ENCODE measurements at places on chromosomes 3 and 15.

- DNase-seq, result no peak
Observed at GRCh38 chr15:100082761-100083402, 258.9 kb downstream of the ADAMTS17 start.

- DNase-seq, result no peak
Observed at GRCh38 chr3:94406595-94406994, 343.7 kb downstream of the NSUN3 start.

DNA sequence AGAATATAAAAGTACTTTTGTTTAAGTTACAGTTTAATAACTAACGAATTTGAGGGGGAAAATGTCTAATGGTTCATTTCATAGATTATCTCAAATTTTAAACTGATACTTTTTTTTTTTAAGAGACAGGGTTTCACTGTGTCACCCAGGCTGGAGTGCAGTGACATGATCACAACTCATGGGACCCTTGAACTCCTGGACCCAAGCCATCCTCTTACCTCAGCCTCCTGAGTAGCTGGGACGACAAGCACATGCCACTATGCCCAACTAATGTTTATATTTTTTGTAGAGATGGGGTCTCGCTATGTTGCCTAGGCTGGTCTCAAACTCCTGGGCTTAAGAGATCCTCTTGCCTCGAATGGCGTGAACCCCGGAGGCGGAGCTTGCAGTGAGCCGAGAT is 16.5 kb downstream of the LRRC58 start:
- no peak for DNase-seq

DNA sequence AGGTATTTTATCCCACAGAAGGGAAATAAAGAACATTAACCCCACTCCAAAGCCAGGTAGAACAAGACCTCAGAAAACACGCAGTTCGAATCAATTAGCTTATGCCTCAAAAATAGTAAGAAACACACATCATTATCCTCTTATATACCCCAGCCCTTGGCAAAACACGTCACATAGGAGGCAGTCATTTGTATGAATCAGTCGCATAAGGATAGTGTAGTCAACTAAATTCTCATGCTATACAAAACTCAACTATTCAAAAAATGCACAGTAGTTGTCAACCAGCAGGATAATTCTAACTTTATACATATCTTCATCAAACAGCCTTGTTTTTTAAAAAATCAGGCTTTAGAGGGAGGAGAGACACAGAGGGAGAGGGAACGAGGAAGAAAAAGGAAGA is 298.4 kb downstream of the FOXP1 start:
- DNase-seq, result no peak

DNA sequence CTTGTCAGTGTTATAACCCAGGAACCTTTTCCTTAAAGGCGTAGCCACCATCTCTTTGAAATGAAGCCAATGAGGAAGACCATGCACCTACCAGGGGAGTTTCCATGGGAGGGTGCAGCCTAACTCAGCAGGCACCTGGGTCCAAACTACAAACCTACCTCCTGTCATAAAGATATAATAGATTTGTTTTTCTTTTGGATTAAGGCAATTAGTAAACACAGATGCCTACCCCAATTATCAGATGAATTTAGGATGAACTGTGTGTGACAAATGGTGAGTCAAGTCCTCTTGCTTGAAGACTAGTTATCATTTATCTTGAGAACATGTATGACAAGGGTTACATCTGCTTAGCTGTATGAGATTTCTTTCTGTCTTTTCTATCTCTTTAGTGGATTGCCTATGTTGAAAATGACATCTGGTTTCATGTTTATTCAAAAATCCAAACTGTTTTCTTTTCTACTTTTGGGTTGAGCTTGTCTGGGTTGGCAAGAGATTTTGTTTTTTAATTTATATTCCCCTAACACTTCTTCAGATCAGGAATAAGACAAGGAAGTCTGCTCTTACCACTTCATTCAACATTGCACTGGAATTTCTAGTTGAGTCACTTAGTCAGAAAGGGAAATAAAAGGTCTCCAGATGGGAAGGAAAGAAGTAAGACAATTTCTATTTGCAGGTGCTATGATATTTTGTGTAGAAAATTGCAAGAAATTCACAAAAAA is 149.9 kb downstream of the NEK10 start:
- no peak for DNase-seq

GRCh38 chr3:120057626-120058025 is 36.6 kb downstream of the GSK3B start:
- DNase-seq, result no peak

DNA sequence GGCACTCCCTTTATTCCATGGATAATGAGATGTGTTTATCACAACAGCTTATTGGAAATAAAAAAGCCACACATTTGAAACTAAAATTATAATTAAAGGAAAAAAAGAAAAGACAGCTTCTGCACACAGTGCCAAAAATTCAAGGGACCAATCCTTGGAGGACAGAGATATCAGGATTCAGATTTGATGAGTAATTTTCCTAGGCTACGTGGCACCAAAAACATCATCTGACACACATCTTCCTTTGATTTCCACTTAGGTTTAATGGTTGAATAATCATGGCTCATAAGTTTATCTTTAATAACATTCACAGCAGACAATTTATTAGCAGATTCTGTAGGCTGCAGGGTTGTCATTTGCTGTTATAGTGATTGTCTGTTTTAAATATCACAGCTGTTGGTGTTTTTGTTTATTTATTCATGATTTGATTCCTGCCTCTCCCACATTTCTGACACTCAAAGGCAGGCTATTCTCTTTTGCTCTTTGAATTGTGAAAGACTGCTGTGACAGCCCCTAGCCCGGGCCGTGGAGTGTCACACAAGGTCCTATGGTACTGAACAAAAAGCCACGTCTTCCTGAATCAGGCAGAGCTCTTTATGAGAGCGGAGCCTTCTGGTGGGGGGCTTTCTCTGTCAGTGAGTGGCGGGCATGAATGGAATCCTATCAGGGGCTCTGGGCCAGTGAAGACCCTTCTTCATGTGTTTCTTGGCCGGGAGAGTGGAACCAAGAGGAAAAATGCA is 708.5 kb downstream of the SQOR start:
- no peak for DNase-seq

- no peak for DNase-seq
Observed at GRCh38 chr3:111286746-111287145, 215.1 kb downstream of the NECTIN3 start.

DNA sequence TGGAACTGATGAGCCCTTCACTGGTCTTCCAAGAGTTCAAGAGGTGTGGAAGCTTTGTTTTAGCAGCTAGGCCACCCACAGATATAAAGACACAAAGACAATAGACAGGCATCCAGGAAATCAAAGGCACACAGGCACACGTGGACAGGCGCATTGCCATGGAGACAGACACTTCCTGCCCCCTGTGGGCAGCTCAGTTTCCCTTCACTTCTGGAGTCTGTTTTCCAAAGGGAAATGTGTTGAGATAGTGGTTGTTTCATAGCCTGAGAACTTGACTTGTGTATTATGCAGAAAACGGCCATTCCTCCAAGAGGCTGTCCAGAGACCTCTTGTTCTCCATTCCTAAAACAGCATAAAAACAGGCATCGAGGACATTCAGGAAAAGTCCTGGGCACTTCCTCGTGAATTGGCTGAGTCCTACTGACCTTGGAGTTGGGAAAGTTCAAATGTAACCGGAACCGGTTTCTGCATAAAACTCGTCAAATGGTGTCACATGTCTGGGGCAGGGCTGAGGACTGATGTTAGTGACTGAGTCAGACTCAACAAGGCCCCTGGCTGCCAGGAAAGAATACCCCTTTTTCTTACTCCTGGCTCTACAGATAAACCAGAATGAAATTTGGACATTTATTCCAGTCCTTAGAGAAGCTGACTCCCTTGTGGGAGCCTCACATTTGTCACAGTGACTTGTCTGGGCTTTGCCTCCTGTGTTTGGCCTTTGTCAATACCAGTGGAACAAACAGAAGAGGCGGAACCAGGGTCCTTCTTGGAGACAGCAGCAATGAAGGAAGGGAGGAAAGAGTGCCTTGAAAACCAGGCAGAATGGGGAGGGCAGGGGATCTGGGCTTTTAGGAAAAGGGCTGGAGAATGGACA is 1.3 kb downstream of the ALPK3 start:
- DNase-seq, result no peak

- no peak for DNase-seq
Observed at GRCh38 chr15:30827625-30828303, 76.0 kb upstream of the FAN1 start.

GRCh38 chr15:35603301-35603700 is 57.3 kb upstream of the DPH6 start:
- no peak for DNase-seq

GRCh38 chr3:149621218-149622005 is 36.4 kb downstream of the WWTR1 start:
- no peak for DNase-seq

DNA sequence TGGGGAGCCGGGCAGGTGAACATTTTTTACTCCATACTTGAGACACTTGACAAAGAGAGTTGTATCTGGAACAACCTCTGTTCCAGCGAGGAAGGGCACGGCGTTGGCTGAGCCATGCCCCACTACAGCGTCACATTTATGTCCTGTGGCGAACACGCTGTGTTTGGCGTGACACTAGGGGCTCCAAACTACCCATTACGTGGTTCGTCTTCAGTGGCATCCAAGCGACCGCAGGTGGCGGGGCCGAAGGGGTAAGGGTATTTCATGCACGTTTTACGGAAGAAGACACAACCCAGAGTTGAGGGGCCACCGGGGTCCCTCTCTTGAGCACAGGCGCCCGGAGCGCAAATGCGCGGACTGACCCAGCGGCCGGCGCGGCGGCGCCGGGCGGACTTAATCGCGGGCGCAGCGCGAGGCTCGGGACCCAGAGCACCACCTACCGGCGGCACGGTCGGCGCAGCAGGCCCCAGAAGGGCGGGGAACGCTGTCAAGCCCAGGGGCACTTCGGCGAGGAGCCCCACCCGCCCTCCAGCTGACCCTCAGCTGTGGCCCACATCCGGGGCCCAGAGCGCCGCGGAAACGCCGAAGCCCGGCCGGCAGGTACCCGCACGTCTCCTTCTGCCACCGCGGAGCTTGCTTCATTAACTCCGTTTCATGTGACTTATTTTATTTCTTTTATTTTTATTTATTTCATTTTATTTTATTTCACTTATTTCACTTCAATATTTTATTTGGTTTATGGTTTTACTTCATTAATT is 36.4 kb upstream of the TRIM71 start:
- DNase-seq, result peak; percentile 35

- DNase-seq, result no peak
Observed at GRCh38 chr3:108183971-108184370, 38.3 kb downstream of the IFT57 start.

GRCh38 chr3:33144433-33144832 is 30.6 kb downstream of the CRTAP start:
- peak; percentile 6 for DNase-seq

- no peak for DNase-seq
Observed at GRCh38 chr3:23845326-23846216, 39.8 kb downstream of the UBE2E1 start.

DNA sequence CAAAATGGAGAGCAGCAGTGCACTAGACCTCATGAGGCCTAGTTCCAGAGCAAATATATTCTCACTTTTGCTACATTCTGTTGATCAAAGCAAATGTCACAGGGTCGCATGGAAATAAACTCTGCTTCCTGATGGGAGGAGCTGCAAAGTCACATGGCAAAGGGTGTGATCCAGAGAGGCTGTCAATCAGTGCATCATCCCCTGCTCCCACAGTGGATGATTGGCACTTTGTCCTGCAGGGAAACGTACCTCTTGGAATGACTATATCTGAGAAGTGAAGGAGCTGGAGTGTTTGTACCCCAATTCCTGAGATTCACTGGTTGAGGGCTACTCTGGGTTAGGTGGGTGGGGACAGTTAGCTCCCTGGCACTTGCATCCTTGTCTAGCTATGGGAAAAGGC is 195.1 kb upstream of the CTDSPL start:
- DNase-seq, result no peak

DNA sequence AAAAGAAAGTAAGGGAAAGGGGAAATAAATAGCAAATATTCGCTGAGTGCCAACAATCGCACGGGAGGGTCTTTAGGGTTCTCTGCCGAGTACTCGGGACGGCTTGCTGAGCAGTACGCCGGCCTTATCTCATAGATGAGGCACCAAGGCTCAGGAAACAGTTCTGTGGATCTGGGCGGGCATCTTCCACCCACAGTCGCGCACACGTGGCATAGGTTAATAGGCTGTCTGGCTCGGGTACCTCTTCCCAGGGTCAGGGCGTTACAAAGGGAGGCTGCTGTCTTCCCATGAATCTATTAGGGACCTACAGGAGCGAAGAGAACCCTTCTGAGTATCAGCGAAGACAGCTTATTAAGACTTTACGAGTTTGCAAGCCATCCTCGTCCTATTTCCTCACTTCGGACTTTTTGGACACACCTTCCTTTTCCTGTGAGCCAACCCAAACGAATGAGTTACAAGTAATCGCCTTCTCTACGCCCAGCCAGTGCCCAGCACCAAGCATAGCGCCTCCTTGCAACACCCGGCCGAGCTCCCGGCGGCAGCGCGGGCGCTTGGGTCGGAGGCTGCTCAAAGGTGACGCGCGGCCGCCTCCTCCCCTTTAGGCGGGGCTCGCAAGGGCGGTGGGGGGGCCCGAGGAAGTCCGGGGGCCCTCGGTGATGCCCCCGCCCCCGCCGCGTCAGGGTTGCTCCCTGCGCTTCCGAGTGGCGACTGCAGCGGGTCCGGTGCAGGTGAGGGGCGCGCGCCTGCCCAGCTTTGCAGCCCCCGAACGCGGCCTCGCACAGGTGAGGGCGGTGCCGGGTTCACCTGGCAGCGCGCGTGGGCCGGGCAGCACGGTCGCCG is at the start of gene MCTP2:
Gene MCTP2, plus strand, starts transcription at position 679 of the 840 bp plus-strand sequence. CDS start 66,705 bp downstream, outside the sequence.
- DNase-seq, result peak; percentile 67

- no peak for DNase-seq
Observed at GRCh38 chr3:107562969-107563529, 40.3 kb downstream of the BBX start.

All from activated CD4-positive, alpha-beta T cell treated with anti-CD3 and anti-CD28 coated beads, Interleukin-2, amount 50 U/mL, for 4 hours (primary cell).